Stimulated activated CD4-positive, alpha-beta T cell treated with anti-CD3 and anti-CD28 coated beads, Interleukin-1b, Interleukin-23, amount 100 ng/mL, for 24 hours (primary cell): ENCODE measurements at places on chromosomes 13 and 19.

- no peak for DNase-seq
Measured at GRCh38 chr13:59801107-59801880, 362.4 kb downstream of the DIAPH3 start.

- no peak for DNase-seq
Measured at GRCh38 chr13:60019119-60019993, 144.4 kb downstream of the DIAPH3 start.

GRCh38 chr19:19406878-19407632, 1.6 kb downstream of the GATAD2A start:
- DNase-seq = peak; percentile 40

- no peak for DNase-seq
Measured at GRCh38 chr13:67951431-67951830, 721.3 kb upstream of the PCDH9 start.

GRCh38 chr19:45117167-45117594, 24.2 kb downstream of the PPP1R37 start:
- DNase-seq = no peak

DNA sequence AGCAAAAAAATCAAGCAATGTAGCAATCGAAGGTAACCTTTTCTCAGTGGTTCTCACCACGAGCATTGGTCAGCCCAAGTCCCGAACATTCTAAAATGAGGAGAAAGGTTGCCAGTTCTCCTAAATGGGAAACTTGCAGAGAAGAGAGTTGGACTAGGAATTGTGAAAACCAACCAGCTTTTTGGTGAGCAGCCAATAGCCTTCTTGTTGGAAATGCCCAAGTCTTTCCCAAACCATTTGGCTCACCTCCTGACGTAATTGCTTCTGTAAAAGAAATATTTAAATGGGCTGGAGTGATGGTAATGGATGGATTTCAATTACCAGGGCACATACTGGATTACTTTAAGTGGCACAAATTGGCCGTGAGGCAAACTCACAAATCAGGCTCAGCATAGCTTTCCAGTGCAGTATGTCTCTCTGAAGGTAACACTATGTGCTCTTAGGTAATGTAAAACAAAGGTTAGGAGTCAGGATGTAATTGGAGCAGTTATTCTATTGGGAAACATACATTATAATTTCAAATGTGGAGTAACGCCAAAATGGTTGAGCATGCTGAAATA, 423.2 kb downstream of the KLF5 start:
- DNase-seq = no peak

GRCh38 chr19:31390711-31391110, 41.5 kb upstream of the TSHZ3 start:
- no peak for DNase-seq
